ENCODE measurements at places on chromosomes 11 and 22.
A peak's percentile ranks its signal among the peaks of the same experiment; 100 is the strongest.

- peak; percentile 75 for DNase-seq
Observed at GRCh38 chr22:30262917-30263741, 3.5 kb downstream of the OSM start.

DNA sequence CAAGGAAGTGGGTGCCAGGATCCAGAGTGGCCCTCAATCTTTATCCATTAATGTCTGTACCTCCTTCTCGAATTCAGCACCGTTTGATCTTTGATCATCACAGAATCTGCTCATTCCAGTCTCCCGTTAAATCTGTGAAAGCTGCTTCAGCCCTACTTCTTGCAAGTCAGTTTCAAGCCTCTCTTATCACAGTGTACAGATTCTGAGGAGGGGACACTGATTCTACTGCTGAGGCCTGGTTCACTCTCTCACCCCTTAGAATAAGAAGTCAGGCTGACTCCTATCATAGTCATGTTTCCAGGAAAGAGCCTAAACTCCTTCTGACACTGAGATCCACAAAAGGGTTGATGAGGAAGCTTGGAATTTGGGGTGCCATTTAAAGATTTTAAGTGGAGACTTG, 39.0 kb downstream of the MAML2 start:
- DNase-seq, result no peak

- peak; percentile 37 for DNase-seq
Observed at GRCh38 chr11:62601122-62601371, 618 bp downstream of the MTA2 start.

DNA sequence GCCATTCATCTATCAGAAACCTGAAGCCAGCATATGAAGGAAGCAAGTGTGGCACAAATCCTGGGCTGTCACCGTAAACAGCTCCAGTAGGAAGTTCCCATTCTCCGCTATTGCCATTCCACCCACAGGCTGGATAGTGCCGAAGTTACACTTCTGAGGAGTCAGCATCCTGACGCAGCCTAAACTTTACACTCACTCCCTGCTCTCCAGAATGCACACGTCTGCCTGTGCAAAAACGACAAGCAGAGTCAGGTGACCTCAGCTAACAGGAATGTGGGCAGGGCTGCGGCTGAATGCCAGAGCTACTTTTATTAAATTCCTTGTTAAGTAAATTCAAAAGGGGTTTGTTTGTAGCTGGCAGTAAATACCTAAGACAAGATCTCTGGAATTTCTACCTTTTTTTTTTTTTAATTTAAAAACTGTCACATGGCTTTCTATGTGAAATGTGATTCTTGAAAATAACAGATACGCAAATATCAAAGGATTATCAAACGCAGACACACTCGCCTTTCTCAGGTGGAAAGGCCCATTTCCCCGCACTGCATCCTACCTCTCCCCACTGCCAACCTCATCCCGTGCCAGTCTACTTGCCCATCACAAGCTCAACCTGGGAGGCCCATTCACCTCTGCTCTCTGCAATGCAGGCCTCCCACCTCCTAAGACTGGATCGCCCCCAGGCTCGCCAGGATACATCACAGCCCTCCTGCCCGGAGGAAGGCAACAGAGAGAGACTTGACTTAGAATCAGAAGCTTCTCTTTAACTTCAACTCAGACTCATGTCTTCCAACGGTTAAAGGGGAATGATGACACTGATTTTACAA, 33.5 kb downstream of the NFRKB start:
- no peak for DNase-seq

All from T-helper 17 cell (primary cell).